ENCODE measurements at places on chromosomes 4 and X. TPM values are rescaled to one million over a fixed set of nuclear protein-coding genes. Genes with fewer than 3 reads are reported as not detected.

GRCh38 chr4:125639182-125639621 is 324.4 kb downstream of the FAT4 start:
- no peak overlapping the region for H3K4me3 ChIP-seq
- no peaks in the 10 kb centered on the region for H3K27me3 ChIP-seq
- no peaks in the 10 kb centered on the region for H3K36me3 ChIP-seq
- H3K4me1 ChIP-seq = no peaks in the 10 kb centered on the region
- no peak overlapping the region for H3K27ac ChIP-seq

DNA sequence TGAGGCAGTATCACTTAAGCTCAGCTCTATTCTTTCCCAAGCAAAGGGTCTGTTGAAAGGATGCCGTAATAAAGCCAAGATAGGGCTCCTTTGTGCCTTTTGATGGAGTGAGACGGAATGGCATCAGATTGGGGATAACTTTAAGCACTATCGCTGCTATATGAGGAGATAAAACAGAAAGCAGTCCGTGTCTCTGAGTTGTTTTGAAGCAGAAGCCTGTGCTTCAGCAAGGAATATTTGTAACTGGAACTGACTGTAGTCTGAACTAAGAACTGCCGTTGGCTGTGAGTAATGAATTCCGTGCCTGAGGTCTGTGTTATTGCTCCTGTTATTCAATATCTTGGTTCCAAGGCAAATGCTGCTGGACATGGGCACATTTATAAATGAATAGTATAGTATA is 297.4 kb downstream of the ANKRD50 start:
- H3K4me1 ChIP-seq = no peaks in the 10 kb centered on the region
- H3K4me3 ChIP-seq = no peak overlapping the region
- no peak for DNase-seq
- H3K27me3 ChIP-seq = no peaks in the 10 kb centered on the region
- H3K27ac ChIP-seq = no peak overlapping the region

DNA sequence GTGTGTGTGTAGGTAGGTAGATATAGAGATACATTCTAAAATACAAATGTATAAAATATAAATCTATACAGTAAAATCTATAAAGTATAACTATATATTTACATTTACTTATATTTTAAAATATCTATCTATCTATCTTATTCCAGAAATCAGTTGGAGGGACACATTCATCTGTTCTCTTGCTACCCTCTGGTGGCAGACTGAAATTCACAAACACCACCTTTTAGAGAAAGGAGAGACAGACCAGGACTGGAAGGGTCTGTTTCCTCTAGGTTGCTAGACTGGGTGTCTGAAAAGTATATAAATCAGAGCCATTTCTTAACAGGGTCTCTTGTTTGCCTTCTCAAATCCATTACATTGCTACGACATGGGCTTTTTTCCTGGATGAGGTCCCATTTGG is 343.0 kb downstream of the OPHN1 start:
- no peaks in the 10 kb centered on the region for H3K27me3 ChIP-seq
- H3K27ac ChIP-seq = no peak overlapping the region
- no peaks in the 10 kb centered on the region for H3K4me1 ChIP-seq
- no peak overlapping the region for H3K4me3 ChIP-seq

DNA sequence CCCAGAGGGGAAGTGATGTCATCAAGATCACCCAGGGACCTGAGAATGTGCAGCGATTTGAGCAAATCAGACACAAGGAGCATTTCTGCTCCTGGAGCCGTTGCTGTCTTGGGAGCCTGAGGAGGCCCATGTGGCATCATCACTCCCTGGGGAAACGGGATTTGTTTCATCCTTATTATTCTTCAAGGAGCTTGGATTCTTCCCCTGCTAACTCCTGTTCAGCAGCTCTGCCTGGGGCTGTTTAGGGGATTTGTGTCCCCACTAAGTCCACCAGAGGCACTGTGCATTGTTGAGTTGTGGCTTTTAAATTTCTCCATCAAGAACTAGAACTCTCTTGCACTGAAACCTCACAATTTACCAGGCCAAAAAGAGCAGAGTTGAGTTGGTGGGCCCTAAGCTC is 104.2 kb upstream of the MSX1 start:
- no peaks in the 10 kb centered on the region for H3K36me3 ChIP-seq
- no peaks in the 10 kb centered on the region for H3K27me3 ChIP-seq
- no peak for DNase-seq
- H3K4me3 ChIP-seq = no peak overlapping the region

GRCh38 chr4:156101571-156101970 is 147.9 kb upstream of the CTSO start:
- no peak for DNase-seq
- H3K27ac ChIP-seq = no peak overlapping the region
- no peaks in the 10 kb centered on the region for H3K27me3 ChIP-seq
- H3K36me3 ChIP-seq = no peaks in the 10 kb centered on the region
- H3K4me1 ChIP-seq = no peaks in the 10 kb centered on the region

DNA sequence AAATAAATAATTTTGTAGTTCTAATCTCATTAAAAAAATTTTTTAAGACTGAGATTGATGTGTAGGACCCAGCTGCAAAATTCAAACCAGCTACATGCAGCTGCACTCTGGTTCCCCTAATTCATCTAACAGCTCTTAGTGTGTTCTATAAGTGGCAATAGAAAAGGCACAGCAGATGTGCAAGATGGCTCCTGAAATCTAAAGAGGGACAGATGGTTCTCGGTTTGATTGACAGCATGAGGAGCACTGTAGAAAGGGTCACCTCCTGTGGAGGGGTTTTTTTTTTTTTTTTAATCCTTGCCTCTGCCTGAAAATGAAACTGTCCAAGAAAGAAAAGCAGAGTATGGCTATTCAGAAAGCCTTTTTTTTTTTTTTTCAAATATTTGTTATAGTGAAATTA is 16.9 kb upstream of the OCIAD1 start:
- H3K27ac ChIP-seq = no peak overlapping the region
- H3K36me3 ChIP-seq = no peaks in the 10 kb centered on the region
- H3K27me3 ChIP-seq = no peaks in the 10 kb centered on the region
- no peak for DNase-seq
- no peak overlapping the region for H3K4me3 ChIP-seq

- no peaks in the 10 kb centered on the region for H3K27me3 ChIP-seq
- H3K36me3 ChIP-seq = no peaks in the 10 kb centered on the region
Observed at GRCh38 chr4:112058433-112058832, 86.8 kb upstream of the FAM241A start.

The MAGEC3 gene
- polyA plus RNA-seq = 0.12 TPM

Data from large intestine (tissue), 12 donors.